ENCODE measurements at places on chromosomes 12 and 14.
A peak's percentile ranks its signal among the peaks of the same experiment; 100 is the strongest.

DNA sequence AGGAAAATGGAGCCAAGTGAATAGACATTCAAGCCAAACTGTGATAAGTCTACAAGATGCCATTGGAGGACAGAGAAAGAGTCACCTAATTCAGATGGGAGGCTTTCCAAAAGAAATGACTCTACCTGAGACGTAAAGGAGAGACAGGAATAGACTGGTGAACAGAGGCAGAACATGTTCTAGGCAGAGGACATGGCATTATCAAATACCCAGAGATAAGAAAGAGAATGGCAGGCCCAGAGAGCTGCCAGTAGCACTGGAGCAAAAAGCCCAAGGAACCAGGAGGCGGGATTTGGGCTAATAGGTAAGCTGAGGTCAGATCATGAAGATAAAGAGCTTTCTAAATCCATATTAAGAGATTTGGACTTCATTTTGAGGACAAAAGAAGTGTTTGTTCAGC lies 207.1 kb downstream of the AKAP6 start:
- DNase-seq: no peak

DNA sequence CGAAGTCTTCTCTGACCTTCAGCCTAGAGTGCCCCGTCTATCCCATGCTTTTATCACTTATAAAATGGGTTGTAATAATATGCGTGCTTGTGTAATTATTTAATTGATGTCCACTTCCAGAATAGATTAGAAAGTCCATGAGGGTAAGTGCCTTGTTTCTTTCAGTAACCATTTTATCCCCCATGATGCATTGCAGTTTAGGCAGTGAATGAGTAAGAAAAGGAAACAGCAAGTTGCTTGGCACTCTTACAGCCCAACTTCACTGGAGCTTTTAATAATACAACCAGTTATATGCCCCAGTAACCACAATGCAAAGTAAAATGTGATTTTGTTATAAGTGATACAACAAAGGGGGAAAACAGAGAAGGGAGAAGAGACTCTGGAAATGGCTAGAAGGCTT lies 287.3 kb downstream of the MED13L start:
- DNase-seq: no peak

DNA sequence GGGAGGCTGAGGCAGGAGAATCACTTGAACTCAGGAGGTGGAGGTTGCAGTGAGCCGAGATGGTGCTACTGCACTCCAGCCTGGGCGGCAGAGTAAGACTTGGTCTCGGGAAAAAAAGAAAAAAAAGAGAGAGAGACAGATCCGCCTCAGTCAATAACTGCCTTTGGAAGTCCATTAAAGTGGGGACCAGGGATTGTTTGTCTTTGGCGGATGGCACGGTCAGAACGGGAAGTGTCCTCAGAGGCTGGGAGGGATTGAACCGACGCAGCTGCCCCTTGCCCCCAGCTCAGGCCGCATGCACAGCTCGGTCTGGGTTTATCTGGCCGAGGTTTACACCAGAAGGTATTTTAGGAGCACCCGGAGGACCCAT lies 54.4 kb downstream of the TESC start:
- no peak for DNase-seq

- peak; percentile 44 for DNase-seq
Observed at GRCh38 chr14:96304956-96305355, 48.9 kb downstream of the BDKRB1 start.

GRCh38 chr12:48442179-48442847 lies 30.0 kb upstream of the ANP32D start:
- no peak for DNase-seq

- DNase-seq: no peak
Observed at GRCh38 chr12:111445726-111446581, 40.2 kb downstream of the SH2B3 start.

DNA sequence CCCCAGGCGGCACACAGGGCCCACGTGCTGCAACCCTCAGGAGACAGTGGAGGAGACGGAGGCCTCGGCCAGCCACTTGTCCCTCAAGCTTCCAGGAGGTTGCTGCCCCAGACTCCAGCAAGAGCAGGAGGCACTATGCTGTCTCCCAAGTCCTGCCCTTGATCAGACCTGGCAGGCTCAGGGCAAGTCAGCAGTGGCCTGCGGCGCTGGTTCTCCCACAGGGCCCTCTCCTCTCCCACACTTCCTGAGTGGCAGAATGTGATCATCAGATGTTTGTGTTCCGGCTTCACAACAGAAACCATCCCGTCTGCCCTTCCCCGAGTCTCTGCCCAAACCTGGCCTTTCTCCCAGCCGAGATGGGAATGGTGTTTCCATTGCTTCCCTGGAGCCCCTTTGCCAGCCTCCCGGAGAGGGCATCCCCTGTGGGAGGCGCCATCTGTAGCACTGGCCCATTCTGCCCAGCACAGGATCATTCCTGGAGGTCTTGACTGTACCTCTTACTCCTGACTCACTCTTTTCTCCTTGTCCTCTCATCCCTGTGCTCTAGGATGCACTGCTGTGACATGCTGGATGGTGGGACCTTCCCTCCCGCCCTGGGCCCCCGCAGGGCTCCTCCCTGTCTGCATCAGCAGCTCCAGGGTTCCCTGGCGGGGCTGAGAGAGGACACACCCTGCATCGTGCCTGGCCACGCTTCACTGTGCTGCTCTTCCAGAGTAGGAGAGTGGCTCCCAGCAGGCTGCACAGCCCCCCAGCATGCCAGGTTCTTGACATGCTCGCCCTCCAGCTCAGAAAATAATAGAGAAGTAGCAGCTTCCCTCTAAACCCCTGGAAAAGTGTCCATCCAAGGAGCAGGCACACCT lies 114.7 kb upstream of the FKBP4 start:
- no peak for DNase-seq

DNA sequence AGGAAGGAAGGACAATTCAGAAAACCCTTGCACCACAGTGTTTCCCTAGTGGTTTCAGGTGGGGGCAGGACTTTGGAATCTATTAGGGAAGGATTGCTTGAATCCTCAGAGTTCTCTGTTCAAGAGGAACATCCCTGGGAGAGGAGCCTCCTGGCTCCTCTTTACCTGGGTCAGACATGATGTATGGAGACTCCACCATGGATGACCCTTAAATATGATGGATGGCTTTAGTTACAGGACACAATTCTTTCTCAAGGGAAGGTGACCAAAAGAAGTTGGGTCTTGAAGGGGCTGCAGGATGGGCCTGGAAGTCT lies 396.6 kb downstream of the NRXN3 start:
- DNase-seq: no peak

- no peak for DNase-seq
Observed at GRCh38 chr14:90658541-90658967, 157.7 kb downstream of the TTC7B start.

GRCh38 chr14:77343662-77344061 lies 22.8 kb downstream of the GSTZ1 start:
- DNase-seq: no peak

DNA sequence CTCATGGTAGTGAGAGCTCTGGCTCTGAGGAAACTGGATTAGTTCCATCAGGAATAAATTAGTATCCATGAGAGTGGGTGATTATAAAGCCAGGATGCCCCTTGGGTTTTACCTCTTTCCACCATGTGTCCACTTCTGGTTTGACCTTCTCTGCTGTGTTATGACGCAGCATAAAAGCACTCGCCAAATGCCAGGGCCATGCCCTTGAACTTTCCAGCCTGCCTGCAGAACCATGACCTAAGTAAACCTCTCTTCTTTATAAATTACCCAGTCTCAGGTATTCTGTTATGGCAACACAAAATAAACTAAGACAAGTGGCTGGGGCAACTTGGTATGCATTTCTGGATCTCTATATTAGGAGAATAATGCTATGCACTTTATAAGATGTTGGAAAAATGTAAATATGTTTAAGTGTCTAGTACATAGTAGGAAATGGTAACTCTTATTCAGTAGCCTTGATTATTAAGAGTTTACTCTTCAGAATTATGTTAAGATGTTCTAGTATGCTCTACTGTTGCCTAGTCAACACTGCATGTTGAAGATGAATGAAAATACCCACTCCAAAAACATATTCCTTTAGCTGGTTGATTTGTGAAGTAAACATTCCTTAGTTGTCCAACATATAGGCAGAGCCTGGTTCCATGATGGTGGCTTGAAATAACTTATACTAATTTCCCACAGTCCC lies 455.6 kb upstream of the TMPO start:
- no peak for DNase-seq

- no peak for DNase-seq
Observed at GRCh38 chr12:26953447-26953846, 15.2 kb downstream of the FGFR1OP2 start.

DNA sequence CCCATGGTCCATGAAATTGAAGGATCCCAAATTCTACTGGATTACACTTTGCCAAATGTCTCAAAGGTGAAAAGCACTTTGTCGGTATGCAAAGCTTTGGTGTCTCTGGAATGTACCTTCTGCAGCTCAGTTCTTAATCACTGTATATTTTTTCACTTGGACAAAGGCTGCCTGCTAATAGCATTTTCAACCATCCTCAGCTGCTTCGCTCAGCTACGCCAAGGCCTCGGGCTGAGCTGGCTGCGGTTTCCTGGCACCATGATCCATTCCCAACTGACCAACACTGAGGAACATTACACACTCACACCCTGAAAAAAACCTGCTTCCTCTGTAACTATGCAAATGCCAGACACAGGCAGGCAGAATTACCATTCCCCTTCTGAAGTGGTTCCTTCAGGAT lies 335.2 kb downstream of the DPF3 start:
- DNase-seq: no peak

GRCh38 chr14:102573591-102574046 lies 18.8 kb upstream of the RCOR1 start:
- no peak for DNase-seq

DNA sequence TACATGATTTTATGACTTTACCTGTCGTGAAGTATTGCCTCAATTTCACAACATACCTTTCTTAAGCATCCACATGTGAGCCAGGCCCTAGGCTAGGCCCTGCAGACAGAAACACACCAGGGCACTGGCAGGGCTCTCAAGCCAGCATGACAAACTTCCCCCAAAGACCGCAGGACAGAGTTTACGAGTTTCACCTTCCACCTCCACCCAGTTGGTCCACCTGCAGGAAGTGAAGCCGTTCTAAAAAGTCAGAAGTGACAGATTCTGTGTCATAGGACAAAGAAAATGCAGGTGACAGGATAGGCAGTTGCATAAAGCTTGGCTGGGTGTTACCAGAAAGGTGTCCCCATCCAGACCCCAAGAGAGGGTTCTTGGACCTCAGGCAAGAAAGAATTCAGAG lies 382.3 kb downstream of the PCNX1 start:
- no peak for DNase-seq

DNA sequence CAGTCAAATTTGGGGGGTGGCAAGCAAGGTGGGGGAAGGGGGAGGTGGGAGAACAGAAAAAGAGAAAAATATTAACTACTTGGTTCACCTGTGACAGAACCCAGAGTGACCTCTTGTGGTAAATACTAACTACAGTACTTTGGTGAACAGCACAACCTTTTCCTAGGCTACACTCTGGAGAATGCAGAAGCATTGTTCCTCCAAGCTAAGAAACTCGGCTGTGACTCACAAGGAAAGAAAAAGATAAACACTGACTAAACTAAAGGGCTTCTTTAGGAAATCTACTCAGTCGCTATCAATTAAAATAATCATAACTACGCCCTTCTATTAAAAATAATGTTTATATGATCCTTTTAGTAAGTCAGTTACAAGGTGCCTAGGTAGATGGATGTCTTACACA lies 5.4 kb downstream of the KCNH5 start:
- DNase-seq: peak; percentile 35

DNA sequence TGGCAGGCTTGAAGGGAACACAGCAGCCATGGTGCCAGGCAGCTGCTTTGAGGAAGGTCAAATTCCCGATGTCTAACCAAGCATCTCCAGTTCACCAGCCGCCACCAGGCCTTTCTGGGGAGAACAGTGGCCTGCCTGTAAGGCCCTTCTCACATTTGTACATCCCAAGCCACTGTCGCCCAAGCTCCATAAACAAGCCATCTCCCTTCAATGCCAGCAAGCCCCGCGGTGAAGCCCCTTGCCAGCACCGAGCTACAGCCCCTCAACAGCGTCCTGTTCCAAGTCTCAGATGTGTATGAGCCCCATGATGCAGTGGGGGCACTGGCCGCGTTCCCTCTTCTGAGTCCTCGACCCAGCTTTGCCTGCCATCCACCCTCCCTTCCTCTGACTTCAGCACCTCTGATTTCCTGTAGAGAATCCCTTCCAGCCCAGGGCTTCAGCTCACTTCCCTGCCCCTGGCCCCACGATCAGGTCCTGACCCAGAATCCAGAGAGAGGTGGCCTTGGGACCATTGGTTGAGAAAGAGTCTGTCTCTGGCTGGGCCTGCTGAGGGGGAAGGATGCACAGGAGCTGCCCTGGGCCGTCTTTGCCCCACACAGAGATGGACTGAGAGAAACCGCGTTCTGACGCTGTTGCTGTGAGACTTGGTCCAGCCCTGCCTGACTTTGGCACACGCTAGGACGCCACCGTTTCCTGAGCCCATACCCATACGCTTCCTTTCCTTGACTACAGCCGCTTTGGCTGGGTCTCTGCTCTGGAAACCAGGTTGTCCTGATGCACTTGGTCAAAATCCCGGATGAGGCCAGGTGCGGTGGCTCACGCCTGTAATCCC lies 1.9 kb upstream of the MMP17 start:
- no peak for DNase-seq

GRCh38 chr14:37330910-37331309 lies 133.2 kb downstream of the MIPOL1 start:
- DNase-seq: no peak

GRCh38 chr12:129080821-129081220 lies 227.5 kb downstream of the GLT1D1 start:
- DNase-seq: no peak

GRCh38 chr12:75744607-75745256 lies 233.3 kb upstream of the KRR1 start:
- DNase-seq: no peak
